ENCODE measurements at places on chromosomes 5 and 9.

GRCh38 chr5:68534131-68534940 lies 318.8 kb downstream of the PIK3R1 start:
- no peak for DNase-seq

GRCh38 chr9:24616863-24617262 lies 71.2 kb upstream of the IZUMO3 start:
- DNase-seq: no peak

DNA sequence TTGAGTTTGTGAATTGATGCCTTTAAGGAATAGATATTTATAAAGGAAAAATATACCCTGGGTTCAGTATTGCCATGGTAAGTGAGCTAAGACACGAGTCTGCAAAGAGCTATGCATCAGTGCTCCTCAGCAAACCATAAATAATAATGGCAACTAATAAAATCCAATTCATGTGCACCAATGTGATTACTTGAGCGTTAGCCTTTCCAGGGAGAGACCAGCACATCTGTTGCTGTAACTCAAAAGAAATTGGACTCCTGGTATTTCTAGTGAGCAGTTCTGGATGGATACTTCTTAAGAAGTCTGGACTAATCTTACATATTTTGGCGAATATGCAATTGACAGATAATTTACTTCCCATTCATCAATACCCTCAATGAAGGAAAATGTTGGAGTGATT lies 373.3 kb downstream of the ARHGEF28 start:
- no peak for DNase-seq

DNA sequence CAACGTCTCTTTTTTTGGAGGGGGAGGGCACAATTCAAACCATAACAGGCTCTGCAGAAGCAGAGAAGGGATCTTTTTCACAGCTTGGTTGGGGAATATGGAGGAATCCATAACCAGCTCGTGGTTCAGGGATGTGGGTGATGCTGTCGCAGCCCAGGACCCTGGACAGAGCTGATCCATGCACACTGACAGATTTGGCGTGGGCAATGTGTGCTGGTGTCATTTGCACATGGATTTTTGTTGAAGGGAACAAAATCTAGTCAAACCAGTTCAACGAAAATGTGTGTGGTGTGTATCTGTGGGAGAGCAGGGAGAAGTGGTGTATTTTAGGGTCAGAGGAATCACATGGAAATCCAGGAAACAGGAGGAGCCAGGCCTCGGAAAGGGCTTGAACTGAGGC lies 4.2 kb downstream of the DOCK2 start:
- no peak for DNase-seq

DNA sequence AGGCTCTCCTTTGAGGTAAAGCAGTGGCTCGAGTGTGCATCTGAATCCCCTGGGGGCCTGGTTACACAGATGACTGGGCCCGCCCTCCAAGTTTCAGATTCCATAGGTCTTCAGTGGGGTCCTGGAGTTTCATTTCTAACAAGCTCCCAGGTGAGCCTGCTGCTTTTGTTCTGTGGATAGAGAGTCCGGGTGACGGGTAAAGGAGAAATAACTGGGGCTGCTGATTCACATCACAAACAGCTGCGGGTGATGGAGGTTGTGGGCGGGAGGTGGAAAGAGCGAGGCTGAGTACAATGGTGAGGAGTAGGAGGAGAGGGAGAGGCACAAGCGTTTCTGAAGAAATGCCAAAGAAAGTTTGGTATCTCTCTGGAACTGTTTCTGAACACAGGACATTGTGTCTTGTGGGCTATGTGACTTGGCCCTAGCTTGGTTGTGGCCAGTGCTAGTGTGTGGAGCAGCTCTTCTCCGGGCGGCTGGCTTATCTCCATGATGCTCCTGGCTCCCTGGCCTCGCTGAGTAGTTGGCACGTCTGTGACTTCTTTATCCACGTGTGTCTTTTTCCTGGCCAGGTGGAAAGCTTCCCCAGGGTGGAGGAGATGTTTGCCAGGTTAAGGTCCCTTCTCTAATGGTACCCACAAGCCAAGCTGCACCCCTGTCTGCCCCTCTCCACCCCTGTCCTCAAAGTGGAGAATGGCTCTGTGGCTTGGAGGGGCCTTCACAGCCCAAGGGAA lies 61.7 kb downstream of the HSPA4 start:
- DNase-seq: no peak

GRCh38 chr9:112042244-112042638 lies 132.9 kb downstream of the SUSD1 start:
- no peak for DNase-seq

DNA sequence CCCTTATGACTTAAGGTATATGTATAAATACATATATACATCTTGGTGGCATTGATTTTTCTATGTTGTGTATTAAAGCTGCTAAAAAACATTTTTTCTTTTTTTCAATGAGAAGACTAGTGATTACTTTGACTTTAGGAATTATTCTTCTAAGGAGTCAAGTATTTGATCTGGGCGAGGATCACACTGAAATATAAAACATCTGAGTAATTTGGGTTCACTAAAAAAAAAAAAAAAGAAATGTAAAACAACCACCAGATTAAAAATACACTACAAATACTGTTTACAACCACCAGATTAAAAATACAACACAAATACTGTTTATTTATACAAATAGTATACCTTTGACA lies 9.0 kb downstream of the UBAP1 start:
- DNase-seq: no peak

GRCh38 chr5:55113327-55113726 lies 10.9 kb downstream of the GZMA start:
- no peak for DNase-seq

DNA sequence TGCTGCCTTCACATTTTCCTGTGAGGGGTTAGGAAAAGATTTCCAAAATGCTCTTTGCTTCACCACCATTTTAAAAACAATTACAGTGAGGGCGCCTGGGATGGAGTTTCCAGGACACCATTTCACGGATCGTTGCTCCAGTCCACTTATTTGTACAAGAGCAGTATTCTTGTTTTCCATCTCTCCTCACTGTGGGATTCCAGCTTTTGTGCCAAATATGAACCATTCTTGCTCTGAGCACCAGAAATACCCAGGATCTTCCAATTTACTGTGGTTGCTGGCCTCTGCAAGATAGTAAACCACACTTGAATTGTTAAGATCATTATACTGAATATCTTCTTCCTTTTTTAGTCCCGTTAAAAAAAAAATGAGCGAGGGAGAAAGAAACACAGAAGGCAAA lies 899.5 kb downstream of the TLE1 start:
- DNase-seq: no peak

- DNase-seq: no peak
These were observed 6.0 kb upstream of the SIL1 start for GRCh38 chr5:139204196-139204595.

GRCh38 chr5:132658381-132659302 lies 669 bp downstream of the IL13 start:
- DNase-seq: no peak

DNA sequence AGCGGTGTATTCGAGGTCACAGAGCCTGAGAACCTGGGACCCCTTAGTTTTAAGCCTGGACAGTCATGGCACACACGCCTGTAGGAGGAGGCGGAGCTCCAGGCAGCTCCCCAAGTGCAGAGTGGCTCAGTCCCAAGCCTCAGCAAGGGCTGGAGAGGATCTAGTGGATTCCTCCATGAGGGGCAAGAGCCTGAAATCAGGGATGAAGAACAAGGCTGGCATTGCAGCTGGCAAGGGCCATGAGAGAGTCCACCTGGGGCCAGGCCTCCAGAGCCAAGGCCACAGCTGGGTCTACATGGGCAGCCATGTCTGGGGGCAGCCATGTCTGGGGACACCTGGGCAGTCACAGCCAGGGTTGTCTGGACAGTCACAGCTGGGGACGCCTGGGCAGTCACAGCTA lies 21.9 kb downstream of the ADAMTSL2 start:
- DNase-seq: no peak

DNA sequence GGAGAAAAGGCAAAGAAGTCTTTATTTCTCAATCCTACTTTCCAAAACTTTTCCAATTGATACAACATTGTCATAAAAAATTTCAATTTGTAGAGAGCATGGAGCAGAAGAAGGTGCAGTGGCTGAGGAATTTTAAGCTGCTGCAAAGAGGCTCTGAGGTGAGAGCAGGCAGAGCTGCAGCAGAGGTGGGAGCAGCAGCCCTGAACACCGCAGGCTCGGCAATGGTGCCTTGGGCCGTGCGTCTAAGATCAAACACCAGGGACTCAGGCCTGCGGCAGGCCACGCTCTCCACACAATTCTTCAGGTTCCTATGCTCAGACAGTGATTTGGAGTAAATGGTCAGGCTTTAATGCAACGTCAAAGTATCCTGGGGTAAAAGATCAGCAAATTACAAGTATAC lies 46.3 kb downstream of the SIL1 start:
- DNase-seq: no peak

- DNase-seq: no peak
These were observed 8.9 kb upstream of the ZNF483 start for GRCh38 chr9:111516061-111516465.

DNA sequence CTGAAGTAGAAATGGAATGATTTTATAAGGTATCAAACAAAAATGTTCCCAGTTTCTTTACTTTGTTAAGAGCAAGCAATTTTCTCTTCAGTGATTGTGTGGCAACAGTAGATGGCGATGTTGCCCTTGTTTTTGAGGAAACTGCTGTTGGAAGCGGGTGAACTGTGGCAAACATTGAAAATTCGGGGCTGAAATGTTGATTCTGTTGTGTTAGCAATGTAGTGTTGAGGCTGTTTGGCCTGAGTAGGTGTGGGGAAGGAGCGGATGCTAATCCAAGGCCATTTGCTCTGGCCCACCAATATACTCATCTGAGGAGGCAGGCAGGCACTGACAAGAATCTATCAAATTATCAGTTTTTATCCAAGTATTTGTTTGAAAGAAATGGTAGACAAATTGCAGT lies 129.8 kb downstream of the SLC12A2 start:
- no peak for DNase-seq

GRCh38 chr5:52746539-52746938 lies 41.2 kb upstream of the ITGA1 start:
- DNase-seq: no peak

GRCh38 chr5:76363352-76364225 lies 39.5 kb upstream of the IQGAP2 start:
- DNase-seq: no peak

- DNase-seq: no peak
These were observed 17.6 kb downstream of the RAPGEF1 start for GRCh38 chr9:131722255-131722654.

DNA sequence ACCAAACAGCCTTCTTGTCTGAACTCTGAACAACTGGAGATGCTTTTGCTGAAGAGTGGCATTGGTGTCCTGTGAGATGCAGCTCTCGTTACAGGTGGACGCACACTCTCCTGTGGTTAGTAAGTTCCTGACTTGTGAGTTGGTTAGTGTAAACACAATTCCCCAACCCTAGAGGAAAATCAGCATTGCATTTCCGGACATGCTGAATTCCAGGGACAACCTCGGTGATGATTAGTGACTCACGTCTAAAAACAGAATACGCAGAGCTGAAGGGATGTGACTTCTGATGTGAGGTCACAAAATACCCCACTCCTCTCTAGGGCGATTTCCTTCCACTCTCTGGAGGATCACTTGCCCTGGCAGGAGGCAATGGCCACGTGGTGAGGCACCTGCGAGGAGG lies 5.0 kb downstream of the OR2V2 start:
- no peak for DNase-seq

DNA sequence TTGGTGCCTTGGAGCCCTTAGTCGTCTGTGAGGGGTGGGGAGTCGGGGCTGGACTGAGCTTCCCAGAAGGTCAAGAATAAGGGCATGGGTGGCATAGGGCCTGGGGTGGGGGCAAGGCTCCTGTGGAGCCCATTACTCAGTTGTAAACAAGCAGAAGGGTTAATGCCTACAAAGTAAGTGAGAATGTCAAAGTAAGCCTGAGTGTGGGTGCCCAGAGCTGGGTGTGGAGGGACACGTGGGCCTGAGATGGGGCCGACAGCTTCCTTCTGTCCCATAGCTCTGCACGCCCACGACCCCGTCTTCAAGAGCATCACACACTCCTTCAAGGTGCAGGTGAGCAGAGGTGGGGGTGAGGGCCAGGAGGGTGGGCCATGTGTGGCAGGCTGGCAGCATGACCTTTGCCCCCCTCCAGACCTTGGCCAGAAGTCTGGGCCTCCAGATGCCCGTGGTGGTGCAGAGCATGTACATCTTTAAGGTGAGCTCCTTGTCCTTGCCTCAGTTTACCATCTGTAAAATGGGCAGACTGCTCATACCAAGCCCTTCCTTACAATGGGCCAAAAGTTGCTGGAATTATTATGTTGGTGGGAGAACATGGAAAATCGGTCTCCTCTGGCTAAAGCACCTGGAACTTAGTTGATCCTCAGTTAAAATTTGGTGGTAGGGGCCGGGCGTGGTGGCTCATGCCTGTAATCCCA lies 11.1 kb downstream of the DOLK start:
- no peak for DNase-seq

DNA sequence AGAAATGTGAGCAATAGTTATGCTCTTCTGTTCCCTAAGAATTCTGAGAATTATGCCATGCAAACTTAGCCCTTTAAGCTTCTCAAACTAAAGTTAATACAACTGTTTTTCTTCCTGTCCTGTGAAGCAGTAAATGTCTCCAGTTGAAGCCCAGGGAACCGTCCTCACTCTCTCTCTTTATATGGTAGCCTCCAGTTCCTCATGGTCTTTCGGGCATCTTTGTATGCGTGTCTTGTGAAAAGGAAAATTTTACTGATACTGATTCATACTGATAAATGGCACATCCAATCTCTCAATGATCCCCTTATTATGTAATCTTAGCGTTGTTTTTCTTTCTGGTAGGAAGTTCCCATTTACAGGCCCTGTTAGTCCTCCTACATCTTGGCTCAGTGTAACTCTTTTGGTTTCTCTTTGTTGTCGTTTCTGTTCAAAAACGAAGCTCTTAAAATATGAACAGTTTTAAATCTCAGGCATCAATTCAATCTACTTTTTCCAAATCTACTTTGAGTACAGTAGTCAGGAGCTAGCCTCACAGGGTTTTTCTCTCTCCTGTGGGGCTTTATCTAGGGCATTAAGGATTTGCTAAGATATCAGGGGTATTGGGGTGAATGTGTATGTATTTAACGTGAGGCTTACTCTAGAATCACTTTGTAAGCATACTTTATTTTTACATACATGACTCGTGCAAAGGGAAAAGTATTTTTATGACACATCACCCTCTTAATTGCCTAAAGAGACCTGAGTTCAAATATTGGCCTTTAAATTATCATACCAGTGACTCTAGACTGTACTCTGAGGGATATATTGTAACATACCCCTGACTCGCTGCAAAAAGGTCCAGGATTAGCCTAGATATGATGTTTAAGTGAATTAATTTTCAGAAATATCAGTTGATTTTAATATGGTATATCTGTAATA lies 258.0 kb downstream of the NR3C1 start:
- no peak for DNase-seq

GRCh38 chr9:76562511-76562911 lies 103.5 kb downstream of the GCNT1 start:
- DNase-seq: no peak

Measured in activated CD8-positive, alpha-beta memory T cell treated with anti-CD3 and anti-CD28 coated beads, Interleukin-2, amount 50 U/mL, for 4 hours (primary cell).